ENCODE measurements at places on chromosomes 1 and 21. TPM values are rescaled to one million over a fixed set of nuclear protein-coding genes. Genes with fewer than 3 reads are reported as not detected.

The CELA2A gene
- polyA plus RNA-seq, result 2.4 TPM

The HSF2BP gene
- 46.5 TPM for polyA plus RNA-seq

The TMEM82 gene
- not detected for polyA plus RNA-seq

The CD1D gene
- 6.6 TPM for polyA plus RNA-seq

The FBXO42 gene
- polyA plus RNA-seq, result 25.0 TPM

The KRTAP11-1 gene
- polyA plus RNA-seq, result not detected

The HES3 gene
- not detected for polyA plus RNA-seq

The CFHR5 gene
- polyA plus RNA-seq, result 0.11 TPM

GRCh38 chr1:212656730-212657129 lies 42.9 kb downstream of the BATF3 start:
- no peak overlapping the region for H3K27ac ChIP-seq
- H3K4me1 ChIP-seq, result no peaks in the 10 kb centered on the region
- H3K27me3 ChIP-seq, result no peaks in the 10 kb centered on the region
- DNase-seq, result no peak
- no peaks in the 10 kb centered on the region for H3K36me3 ChIP-seq

DNA sequence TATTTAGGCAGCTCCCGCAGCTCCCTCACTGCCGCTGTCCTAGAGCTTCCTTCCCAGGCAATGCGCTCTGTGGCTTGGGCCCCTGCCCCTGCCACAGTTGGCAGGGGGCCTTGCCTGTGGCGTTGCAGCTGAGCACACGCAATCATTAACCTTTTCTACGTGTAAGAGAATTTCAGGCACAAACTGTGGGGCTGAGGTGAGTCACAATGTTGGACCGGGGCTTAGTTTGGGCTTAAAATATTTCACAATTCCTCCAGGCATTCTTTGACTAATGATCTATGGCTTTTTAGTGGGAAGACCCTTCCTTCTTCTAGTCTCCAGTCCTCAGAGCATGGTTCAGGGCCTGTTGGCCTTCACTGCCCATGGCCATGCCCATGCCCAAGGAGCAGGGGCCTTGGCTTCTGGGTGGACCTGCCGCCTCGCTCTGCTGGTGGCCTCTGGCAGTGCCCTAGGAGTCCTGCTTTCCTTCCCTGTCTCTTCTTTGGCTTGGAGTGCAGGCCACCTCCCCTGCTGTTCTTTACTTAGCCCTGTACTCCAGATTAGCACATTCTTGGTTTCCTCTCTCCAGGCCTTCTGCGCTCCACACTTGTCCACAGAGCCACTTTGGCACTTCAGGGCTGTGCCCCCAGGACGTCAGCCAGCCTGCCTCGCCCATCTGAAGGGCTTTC lies 39.2 kb downstream of the MAPKAPK2 start:
- H3K27ac ChIP-seq, result no peak overlapping the region
- H3K4me3 ChIP-seq, result no peak overlapping the region

- H3K4me3 ChIP-seq, result no peak overlapping the region
- H3K4me1 ChIP-seq, result no peaks in the 10 kb centered on the region
- H3K27ac ChIP-seq, result no peak overlapping the region
- H3K27me3 ChIP-seq, result no peaks in the 10 kb centered on the region
- no peak for DNase-seq
Measured at GRCh38 chr1:86950712-86951419, 36.4 kb downstream of the HS2ST1 start.

DNA sequence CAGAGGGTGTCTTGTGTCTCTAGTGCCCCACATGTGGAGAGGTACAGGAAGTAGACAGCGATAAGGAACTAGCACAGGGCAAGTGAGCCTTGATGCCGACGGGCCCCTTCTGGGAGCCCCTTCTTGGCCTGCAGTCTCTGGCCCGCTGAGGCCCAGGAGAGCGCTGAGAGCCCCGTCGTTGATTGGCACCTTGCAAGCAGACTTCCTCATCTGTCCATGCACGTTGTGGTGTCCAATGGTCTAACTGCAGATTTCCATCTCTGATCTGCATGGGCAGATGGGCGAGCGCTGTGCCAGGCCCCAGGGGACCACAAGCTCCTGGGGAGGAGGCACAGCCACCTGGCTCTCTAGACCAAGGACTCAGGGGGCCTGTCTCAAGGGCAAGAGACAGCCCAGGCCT lies 32.4 kb downstream of the PLEKHA6 start:
- H3K4me3 ChIP-seq, result no peak overlapping the region
- DNase-seq, result no peak
- no peaks in the 10 kb centered on the region for H3K36me3 ChIP-seq
- H3K27ac ChIP-seq, result no peak overlapping the region
- no peaks in the 10 kb centered on the region for H3K27me3 ChIP-seq

DNA sequence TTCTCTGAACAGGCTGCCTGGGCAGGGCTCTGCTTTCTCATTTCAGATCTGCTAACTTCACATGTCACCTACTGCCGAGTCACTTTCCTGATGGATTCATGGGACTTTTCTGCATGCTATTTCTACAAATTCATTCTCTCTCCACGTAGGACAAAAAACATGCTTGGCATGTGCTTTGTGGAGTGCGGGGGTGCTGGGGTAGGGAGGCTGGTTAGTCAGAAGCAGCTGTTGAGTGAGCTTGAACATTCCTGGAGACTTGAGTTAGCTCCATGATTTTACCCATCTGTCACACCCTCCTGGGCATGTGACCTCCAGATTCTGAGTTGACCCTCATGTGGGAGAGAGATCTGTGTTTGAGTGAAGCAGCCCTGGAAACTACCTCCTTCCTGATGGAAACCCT lies 71.4 kb downstream of the UCK2 start:
- no peak overlapping the region for H3K27ac ChIP-seq
- H3K4me1 ChIP-seq, result no peaks in the 10 kb centered on the region
- H3K27me3 ChIP-seq, result no peaks in the 10 kb centered on the region
- no peak overlapping the region for H3K4me3 ChIP-seq

DNA sequence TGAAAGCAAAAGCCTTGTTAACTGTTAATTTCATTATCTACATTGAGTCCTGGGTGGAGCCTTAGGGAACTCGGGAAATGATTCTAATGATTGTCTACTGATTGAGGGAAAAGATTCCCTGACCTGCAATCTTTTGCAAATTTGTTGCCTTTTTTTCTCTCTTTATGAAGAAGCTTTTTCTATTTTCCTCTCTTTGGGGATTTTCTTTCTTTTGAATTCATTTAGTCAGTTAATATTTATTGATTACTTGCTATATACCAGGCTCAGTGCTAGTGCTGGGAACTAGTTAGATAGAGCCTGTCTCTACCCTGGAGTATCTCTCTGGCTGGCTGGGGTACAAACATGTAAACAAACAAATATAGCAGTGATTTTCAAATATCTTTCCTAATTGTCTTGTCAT lies 71.2 kb upstream of the CACYBP start:
- H3K4me3 ChIP-seq, result no peak overlapping the region
- no peaks in the 10 kb centered on the region for H3K27me3 ChIP-seq
- H3K27ac ChIP-seq, result no peak overlapping the region
- no peaks in the 10 kb centered on the region for H3K4me1 ChIP-seq
- no peaks in the 10 kb centered on the region for H3K36me3 ChIP-seq
- no peak for DNase-seq

DNA sequence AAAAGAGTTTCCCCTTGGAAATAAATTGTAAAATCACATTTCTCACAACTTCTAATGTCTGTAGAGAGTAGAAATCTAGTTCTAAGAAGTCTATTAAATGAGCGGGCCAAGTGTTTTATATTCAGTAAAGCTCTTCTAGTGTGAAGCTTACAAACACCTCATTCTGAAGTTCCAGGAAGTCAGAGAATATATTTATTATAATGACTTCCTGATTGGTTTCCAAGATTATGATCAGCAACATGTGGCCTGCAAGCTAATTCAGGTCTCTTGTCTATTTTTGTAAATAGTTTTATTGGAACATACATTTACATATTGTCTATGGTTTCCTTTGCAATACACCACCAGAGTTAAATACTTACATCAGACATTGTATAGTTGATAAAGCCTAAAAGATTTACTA lies 603.9 kb downstream of the AMY1C start:
- H3K4me1 ChIP-seq, result no peaks in the 10 kb centered on the region
- no peak overlapping the region for H3K4me3 ChIP-seq
- no peaks in the 10 kb centered on the region for H3K27me3 ChIP-seq
- no peaks in the 10 kb centered on the region for H3K36me3 ChIP-seq
- no peak for DNase-seq

- no peaks in the 10 kb centered on the region for H3K27me3 ChIP-seq
- no peaks in the 10 kb centered on the region for H3K36me3 ChIP-seq
- H3K27ac ChIP-seq, result no peak overlapping the region
Measured at GRCh38 chr1:202663131-202663530, 47.1 kb downstream of the SYT2 start.

DNA sequence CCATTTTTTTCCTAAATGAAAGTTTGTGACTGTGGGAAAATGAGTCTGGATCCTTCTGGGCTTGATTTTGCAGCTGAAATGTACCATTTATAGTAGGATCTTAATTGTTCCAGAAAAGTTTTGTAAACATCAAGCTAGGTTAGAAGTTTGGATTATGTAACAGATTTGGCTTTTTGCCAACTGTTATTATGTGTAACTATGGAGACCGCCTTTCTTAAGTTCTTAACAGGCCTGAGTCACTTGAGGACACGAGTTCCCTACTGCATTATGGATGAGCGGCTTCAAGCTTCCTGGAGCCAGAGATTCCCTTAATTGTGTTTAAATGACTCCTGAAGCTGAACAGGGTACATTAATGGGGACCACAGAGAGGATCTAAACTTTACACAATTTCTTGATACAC lies 22.2 kb downstream of the SLC25A33 start:
- H3K36me3 ChIP-seq, result no peaks in the 10 kb centered on the region
- H3K4me1 ChIP-seq, result no peaks in the 10 kb centered on the region
- peak overlapping the region; percentile 65 for H3K27ac ChIP-seq
- H3K27me3 ChIP-seq, result no peaks in the 10 kb centered on the region

DNA sequence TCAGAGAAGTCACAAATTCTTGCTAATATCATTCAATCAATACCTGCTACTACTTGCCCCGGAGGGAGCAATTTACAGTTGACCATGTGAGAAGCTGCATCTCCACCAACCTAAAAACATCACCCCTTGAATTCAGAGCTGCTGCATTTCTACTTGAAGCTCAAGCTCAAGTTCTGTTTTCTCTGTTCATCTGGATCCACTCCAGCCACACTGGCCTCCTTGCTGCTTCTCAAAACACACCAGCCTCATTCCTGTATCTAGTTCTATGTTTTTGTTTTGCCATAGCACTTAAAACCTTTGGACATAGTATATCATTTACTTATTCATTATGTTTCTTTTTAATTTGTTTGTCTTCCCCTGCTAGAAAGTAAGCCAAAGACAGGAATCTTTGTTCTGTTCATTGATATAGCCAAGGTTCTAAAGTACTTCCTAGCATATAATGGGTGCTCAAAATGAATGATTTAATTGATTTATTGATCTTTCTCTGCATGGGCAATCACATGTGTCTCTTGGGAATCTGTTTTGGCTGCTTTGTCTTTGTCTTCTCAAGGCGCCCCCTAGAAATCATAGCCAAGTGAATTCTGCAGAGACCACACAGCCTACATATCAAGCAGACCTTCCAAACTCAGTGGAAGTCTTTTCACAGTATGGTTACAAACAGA lies 23.6 kb downstream of the SYF2 start:
- no peak overlapping the region for H3K4me3 ChIP-seq
- H3K27ac ChIP-seq, result no peak overlapping the region
- no peak for DNase-seq
- no peaks in the 10 kb centered on the region for H3K36me3 ChIP-seq
- H3K4me1 ChIP-seq, result no peaks in the 10 kb centered on the region
- no peaks in the 10 kb centered on the region for H3K27me3 ChIP-seq

GRCh38 chr1:24266398-24266941 lies 52.7 kb upstream of the GRHL3 start:
- no peaks in the 10 kb centered on the region for H3K36me3 ChIP-seq
- DNase-seq, result no peak

DNA sequence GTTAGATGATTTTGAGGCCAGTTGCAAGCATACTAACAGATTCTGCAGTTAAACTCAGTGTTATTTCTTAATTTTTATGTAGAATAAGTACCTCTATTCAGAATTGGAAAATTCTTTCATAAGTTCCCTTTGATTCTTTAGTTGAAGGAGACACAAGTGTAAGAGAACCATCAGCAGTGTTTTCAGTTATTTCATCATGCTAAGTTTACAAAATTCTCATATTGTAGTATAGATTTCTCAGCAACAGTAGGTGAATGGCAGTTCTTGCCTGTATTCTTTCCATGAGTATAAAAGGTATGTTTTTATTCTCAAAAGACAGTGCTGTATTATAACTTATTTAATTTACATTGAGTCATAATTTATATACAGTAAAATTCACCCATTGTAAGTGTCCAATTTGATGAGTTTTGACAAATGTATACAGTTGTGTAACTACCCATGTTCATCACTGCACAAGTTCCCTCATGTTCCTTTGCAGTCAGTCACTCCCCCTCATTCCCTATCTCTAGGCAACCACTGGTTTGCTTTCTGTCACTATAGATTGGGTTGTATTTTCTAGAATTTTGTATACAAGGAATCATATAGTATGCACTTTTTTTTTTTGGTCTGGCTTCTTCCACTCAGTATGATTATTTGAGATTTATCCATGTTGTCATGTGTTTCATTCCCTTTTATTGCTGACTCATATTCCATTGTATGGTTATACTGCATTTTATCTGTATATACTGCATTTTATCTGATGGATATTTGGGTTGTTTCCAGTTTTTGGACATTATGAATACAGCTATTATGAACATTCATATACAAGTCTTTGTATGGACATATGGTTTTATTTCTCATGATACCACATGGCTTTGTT lies 3.9 kb downstream of the RPS6KC1 start:
- H3K4me1 ChIP-seq, result peaks cover 14% of the 10 kb centered on the region
- no peak overlapping the region for H3K4me3 ChIP-seq
- no peaks in the 10 kb centered on the region for H3K27me3 ChIP-seq

DNA sequence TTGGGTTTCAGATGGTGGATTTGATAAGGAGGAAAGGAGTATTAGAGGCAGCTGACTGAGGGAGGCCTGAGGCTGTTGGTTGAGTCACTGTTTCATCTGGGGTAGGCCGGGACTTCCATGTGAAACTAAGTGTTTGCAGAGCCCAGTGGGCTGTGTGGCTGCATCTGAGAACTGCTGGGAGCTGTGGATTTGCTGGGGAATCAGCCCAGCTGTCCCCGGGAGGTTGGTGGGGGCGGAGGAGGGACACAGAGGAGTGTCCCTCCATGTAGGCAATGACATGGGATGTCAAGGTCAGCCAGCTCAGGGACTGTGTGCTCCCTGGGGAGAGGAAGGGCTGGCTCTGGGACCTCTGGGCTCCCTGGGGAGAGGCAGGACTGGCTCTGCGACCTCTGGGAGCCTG lies 36.4 kb downstream of the SLC2A7 start:
- no peak overlapping the region for H3K27ac ChIP-seq
- H3K27me3 ChIP-seq, result no peaks in the 10 kb centered on the region
- no peak overlapping the region for H3K4me3 ChIP-seq
- peaks cover 11% of the 10 kb centered on the region for H3K4me1 ChIP-seq
- no peaks in the 10 kb centered on the region for H3K36me3 ChIP-seq
- peak; percentile 54 for DNase-seq

GRCh38 chr1:2482588-2482987 lies 6.5 kb downstream of the PLCH2 start:
- H3K4me1 ChIP-seq, result no peaks in the 10 kb centered on the region
- no peak for DNase-seq
- H3K4me3 ChIP-seq, result no peak overlapping the region
- H3K36me3 ChIP-seq, result no peaks in the 10 kb centered on the region
- no peaks in the 10 kb centered on the region for H3K27me3 ChIP-seq

DNA sequence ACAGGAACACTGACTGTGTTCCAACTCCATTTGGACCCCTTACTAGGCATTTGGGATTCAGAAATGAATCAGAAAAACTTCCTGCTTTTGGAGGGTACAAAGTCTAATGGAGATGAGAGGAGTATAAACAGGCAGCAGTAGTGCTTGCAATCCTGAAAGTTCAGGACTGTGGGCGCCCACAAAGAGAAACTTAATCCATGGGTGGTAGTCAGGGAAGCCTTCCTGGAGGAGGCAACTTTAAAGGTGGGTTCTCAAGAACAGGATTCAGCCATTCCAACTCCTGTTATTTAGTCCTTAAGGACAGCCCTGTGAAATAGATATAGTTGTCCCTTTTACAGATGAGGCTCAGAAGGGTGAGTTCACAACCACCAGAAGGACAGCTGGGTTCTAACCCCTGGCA lies 2.0 kb upstream of the LDLRAP1 start:
- no peak overlapping the region for H3K4me3 ChIP-seq
- H3K27ac ChIP-seq, result no peak overlapping the region
- no peaks in the 10 kb centered on the region for H3K27me3 ChIP-seq
